ENCODE measurements at places on chromosomes 13 and 19.

DNA sequence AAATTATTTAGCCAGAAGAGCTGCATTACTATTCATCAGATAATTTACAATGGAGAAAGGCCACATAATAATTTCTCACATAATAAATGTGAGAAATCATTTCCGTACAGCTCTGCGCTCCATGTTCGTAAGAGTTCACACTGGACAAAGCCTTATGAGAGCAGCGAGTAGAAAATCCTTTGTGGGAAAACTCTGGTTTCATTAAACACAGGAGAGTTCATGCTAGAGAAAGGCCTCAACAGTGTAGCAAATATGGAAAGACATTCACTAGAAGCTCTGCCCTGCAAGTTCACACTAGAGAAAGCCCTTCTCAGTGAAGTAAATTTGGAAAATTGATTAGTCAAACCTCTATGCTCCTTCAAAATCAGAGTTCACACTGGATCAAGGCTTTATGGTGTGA, 8.4 kb downstream of the ZNF776 start:
- no peak for DNase-seq

DNA sequence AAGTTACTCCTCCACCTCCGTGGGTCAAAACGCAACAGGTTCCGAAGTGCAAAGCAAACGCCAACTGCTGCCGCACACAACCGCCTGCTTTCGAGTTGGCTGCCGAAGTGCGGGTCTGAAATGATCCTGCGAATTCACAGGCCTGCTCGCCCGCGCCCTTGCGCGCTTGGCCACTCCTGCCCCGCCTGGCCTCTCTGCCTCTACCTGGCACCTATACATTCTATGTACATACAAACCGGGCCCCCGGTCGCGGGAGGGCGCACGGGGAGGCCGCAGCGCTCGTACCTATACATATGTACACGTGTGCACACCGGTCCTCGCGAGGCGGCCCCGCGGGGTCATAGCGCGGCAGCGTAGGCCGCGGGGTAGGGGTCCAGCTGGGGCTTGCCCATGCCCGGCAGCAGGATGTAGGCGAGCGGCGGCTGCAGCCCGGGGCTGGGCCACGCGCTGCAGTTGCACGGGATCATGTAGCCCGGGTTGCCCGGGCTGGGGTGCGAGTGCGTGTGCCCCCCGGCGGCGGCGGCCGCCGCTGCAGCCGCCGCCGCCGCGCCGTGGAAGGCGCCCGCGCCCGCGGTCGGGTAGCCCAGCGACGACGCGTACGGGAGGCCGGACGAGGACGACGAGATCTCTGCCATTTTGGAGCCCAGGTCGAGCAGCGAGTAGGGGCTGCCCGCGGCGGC, 1.3 kb downstream of the SOX21 start:
- no peak for DNase-seq

- DNase-seq: no peak
Measured at GRCh38 chr13:44022196-44022595, 142.5 kb downstream of the LACC1 start.

DNA sequence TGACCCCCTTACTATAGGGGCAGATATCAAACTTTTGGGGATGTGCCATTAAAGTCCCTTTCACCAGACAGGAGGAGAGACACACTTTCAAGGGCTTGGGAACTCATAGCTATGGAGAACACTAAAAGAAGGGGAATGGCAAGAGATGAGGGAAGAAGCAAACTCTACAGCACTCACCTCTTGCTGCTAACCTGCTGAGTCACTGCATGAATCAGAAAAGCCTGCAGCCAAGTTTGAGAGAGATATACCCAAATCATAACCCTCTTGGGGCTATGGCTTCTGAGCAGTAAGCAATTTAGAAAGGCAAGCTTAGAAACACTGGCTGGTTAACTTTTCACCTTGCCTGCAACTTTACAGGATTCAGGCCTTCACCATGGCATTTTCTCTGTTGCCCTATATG, 1028.0 kb downstream of the UQCRFS1 start:
- DNase-seq: no peak

DNA sequence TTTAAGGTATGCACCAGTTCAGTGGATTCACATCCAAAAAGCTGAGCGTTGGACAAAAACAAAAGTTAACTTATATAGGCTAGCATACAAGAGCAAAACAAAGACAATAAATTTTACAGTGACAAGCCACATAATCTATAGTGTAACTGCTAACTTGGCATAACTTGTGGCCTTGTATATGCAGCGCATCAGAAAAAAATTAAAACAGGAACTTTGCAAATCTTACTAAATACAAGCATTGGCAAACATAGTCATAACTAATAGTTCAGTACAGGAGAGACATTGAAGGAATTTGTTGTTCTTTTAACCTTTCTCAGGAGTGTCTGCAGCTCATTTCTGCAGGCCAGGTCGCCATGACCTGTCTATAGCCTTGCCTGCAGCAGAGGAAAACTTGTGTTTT, 54.6 kb downstream of the OR10H4 start:
- no peak for DNase-seq

DNA sequence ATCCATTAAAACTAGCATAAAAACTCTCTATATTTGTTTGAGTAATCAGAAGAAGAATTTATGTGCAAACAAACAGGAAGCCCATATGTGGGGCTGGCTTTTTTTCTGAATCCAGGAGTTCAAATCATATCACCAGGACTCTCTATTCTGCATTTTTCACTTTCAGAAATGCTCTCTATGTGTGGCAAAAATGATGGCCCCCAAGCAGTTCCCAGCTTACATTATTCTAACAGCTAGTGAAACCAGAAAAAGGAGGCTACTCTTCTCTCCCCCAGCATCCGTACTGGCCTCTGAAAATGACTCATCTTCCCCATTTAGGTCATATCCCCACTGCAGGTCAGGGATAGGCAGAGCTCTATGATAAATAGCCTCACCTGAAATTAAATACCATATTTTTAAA, 20.4 kb downstream of the RBM26 start:
- peak; percentile 10 for DNase-seq

DNA sequence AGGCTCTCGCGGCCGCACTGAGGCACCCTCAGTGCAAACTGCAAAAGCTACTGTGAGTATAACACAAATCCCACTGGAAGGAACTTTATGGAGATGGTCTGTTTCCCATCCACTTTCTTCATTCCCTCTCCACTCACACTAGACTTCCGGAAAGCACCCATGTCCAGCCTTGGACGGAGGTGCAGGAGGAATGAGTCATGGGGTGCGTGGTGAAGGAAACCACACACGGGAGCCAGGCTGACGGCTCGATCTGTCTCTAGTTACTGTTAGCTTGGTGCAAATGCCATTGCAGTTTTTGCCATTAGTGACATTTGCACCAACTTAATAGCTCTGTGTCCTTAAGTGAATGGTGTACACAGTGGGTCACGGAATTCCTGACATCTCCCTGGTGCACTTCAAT, 14.6 kb downstream of the NLRP8 start:
- DNase-seq: no peak

- DNase-seq: peak; percentile 90
Measured at GRCh38 chr19:14472202-14472938, 2.8 kb downstream of the PTGER1 start.

GRCh38 chr19:58364146-58364545, 1.6 kb upstream of the ZNF497 start:
- no peak for DNase-seq

- no peak for DNase-seq
Measured at GRCh38 chr19:51247972-51248590, 2.8 kb upstream of the SIGLECL1 start.

DNA sequence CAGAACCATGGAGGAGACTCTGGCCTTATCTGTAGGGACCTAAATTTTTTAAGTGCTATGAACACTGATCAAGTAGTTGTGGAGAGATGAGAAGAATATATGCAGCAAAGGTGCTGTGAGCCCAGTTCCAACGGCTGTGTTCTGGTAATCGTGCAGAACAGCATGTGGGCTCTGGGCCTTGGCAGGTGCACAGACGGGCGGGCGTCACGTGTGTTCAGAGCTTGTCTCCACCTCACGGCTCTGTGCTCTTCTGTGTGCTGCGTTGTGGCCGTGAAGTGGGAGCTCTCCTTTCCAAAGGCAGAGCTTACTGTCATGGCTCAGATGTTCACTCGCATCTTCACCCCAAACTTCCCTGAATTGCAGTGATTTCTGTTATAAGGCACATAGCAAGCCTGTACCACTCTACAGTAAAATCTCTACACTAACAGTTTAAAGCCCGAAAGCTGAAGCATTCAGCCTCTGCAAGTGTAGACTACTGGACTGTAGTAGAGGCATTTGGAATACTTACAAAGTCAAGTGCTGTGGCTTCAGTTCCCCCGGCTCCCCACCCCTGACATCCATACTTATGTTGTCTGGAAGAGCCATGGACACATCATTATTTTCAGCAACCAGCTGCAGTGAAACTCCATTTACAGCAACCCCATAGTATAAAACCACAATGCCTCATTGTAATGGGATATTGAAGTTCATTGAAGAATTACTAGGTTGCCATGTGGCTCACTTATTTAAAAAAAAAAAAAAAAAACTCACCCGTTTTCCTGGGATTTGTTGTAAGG, 27.5 kb upstream of the TEX29 start:
- DNase-seq: no peak

DNA sequence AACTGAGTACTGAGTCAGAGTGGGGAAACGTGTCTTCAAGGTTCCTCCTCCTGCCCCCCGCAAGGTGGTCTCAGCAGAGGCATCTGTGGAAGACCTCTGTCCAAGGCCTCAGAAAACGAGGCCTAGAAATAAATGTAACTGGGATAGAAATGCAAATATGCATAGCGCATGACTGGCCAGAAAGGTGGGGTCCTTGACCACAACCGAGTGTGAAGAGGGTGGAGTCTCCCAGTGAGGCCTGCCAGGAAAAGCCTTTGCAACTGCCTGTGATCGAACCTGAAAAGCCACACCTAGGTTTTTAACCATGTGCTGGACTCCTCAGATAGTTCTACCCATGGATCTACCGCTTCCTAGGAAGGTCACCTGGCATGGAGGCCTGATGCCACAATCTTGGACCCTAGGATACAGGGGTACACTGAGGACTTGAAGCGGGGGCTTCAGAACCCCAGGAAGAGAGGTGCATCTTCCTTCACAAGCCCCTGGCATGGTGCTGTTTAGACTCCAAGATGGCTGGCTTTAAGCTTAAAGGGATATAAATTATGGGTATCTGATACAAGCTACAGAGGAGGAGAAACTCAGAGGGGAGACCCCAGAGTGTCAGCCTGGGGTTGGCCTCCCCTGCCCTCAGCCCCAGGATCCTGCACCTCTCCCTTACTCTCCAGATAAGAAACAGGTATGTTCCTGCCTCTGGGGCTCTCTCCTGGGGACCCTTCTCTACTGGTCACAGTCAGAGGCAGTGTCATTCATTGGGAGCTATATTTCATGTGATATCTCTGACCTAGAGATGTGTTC, 18.3 kb upstream of the SIGLEC6 start:
- no peak for DNase-seq

- DNase-seq: no peak
Measured at GRCh38 chr19:2015608-2015950, at the start of gene BTBD2. Gene BTBD2 (minus strand): TSS chr19:2015714. CDS start chr19:2015703, 11 bp downstream.

DNA sequence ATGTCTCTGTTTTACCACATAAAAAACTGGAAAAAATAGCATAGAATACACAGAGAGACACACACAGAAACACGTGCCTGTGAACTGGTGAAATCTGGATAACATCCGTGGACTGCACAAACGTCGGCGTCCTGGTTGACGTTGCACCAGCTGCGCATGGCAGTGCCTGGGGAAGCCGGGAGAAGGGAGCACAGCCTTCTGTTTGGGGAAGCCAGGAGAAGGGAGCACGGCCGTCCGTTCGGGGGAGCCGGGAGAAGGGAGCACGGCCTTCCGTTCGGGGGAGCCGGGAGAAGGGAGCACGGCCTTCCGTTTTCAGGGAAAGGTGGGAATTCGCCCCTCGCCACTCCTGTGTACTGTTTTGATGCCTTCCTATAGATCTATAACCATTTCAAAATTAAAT, 63.8 kb upstream of the C13orf46 start:
- no peak for DNase-seq

GRCh38 chr19:10000171-10000826, 10.0 kb downstream of the COL5A3 start:
- peak; percentile 57 for DNase-seq

DNA sequence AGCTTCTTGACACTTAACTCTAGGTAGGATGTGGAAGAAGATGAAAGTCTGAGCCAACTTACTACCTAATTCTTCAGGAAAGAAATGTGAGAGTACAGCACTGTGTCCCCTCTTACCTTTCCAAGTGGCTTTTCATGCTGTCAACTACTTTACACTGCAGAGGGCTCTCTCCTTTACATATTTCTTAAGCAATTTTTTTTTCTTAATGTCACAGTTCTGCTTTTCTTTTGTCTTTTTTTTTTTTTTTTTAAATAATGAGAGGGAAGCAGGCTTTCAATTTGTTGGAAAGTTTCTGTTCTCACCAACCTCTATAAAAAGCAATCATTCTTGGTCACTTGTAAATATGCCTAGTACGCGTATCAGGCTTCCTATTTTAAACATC, 212.7 kb upstream of the MIR17HG start:
- DNase-seq: no peak

DNA sequence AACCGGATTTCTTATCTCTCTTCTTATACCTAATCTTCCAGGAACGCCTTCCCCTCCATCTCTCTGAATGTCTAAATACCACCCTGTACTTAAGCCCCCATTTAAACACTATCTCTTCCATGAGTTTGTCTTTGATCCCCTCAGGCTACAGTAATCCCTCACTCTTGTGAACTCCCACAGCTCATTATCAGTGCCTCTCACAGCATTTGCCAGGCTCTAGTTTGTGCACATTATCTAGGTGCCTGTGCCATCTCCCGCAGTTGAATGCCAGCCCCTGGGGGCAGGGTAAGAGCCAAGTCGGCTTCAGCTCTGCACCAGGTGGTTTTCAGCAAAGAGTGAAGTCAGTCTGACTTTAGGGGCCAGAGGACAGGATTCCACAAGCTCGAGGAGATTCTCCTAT, 71.4 kb downstream of the FREM2 start:
- DNase-seq: no peak

DNA sequence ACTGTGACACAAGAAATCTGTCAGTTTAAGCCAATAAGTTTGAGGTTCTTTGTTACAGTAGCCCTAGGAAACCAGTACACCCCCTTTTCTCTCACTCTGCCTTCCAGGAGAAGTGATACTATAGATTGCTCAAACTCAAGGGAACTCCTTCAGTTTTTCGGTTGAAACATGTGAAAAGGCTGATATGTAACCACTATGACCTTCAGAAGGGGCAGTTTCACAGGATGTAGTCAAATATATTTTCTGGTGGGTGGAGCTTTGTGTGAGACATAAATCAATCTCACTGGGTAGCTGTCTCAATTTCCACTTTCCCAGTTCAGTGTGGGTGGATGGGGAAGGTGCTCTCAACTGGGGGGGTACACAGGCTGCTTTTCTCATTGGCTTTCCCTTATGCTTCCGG, 41.7 kb downstream of the HTR2A start:
- no peak for DNase-seq

DNA sequence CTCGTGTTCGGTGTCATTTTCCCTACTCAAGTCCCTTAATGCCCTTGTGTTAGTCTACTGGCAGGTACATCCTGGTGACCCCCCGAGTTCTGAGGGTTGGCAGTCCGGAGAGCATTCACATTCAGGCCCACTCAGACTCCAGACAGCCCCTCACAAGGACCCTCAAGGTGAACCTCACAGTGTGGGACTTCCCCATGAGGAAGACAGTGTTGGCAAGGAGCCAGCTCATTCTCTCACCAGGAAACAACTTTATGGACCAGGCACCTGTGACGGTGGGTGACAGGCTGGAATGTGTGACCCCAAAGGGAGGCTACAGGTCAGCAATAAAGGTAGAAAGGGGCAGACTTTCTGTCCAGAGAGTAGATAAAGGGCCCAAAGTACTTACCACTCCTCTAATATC, 24.5 kb downstream of the RDH8 start:
- no peak for DNase-seq

Data from activated gamma-delta T cell treated with Interleukin-2 at 50 U/mL for 16 hours (primary cell).